ENCODE measurements at places on chromosomes 1 and 21. TPM values are rescaled to one million over a fixed set of nuclear protein-coding genes. Genes with fewer than 3 reads are reported as not detected.
A peak's percentile ranks its signal among the peaks of the same experiment; 100 is the strongest.

DNA sequence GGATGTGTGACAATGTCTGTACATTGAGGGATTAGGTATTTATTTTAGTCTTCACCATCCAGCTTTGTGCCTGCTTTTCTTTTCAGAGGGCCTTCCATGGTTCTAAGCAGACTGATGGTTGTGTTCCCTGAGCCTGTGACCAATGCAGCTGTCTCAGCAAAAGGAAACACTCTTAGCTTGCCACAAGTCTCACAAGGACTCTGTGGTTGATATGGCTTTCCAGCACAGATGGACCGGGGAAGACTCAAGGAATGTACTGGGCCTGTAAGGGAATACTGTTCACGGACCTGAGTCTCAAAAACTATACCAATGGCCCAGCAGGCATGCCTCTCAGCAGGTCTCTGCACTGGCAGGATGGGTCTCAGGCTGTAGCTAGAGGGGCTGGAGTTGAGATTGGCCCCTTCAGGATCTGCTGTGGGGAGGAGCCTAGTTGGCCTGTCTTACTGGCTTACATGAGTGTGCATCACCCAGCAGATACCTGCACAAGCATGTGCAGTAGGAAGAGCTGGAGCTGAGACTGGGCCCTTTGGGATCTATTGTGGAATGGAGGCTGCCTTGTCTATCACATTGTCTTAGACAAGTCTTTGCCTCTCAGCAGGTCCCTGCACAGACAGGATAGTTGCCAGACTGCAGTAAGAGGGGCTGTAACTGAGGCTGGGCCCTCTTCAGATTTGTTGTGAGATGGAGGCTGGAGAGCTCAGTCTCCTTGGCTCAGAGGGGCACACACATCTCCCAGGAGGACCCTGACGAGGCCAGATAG lies 52.0 kb upstream of the PDC start:
- no peak for DNase-seq

PTPRU gene
- polyA plus RNA-seq: 7.8 TPM

TIE1 gene
- 0.76 TPM for polyA plus RNA-seq

GRCh38 chr21:27677546-27677945 lies 710.7 kb upstream of the ADAMTS5 start:
- DNase-seq: no peak

DNA sequence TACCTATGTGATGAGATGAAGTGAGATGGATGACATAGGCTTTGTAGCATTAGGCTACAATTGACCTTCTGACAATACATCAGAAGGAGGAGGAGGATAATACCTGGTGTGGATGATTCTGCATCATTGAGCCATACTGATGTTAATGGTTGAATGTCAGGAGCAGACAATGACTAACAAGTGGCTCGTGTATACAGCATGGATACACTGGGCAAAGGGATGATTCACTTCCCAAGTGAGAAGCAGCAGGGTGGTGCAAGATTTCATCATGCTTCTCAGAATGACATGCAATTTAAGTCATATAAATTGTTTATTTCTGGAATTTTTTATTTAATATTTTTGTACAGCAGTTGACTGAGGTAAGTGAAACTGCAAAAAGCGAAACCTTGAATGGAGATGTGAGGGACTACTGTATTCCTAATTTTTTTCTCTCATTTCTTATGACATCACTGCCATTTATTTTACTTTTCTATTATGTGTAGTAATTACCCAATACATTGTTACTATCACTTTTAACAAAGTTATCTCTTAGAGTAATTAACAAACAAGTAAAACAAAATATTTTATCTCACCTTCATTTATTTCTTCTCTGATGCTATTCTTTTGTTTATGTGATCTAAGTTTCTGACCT lies 34.4 kb upstream of the COP1 start:
- DNase-seq: peak; percentile 74

DNA sequence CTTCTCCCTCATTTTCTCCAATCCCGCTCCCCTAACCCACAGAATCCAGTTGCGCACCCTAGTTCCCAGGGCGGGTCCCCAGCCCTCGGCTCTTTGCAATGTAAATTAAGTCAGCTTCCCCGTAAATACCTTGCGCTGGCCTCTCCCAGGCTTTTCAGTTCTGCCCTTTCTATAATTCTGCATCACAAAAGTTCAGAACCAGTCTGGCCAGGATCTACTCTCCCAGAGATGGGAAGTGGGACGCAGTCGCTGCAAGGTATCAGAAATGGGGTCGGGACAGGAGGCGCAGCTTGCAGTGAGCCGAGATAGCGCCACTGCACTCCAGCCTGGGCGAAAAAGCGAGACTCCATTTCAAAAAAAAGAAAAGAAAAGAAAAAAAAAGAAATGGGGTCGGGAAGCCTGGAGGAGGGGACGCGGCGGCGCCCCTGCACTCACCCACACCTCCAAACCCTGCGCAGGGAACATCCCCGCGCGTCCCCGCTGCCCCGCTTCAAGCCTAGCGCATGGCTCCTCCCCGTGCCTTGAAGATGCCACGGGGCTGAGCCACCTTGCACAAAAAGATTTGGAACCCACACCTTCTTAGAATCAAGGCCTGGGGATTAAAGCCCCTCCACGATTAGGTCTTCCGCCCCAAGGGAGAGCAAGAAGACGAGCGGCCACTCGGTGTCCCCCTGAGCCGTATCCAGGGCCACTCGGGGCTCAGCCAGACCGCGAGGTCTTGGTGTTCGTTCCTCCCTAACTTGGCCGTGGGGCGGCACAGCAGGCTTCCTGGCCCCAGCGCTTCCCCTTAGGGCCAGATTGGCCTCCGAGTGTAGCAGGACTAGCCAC lies 27.2 kb upstream of the ITLN2 start:
- DNase-seq: no peak

- no peak for DNase-seq
Observed at GRCh38 chr1:162973381-162973795, 95.8 kb upstream of the RGS4 start.

DNA sequence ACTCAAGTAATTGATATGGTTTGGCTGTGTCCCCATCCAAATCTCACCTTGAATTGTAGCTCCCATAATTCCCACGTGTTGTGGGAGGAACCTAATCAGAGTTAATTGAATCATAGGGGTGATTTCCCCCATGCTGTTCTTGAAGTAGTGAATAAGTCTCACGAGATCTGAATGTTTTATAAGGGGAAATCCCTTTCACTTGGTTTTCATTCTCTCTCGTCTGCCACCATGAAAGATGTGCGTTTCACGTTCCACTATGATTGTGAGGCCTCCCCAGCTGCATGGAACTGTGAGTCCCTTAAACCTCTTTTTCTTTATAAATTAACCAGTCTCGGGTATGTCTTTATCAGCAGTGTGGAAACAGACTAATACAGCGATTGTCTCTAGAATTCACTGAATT lies 135.4 kb downstream of the BACH1 start:
- no peak for DNase-seq

DNA sequence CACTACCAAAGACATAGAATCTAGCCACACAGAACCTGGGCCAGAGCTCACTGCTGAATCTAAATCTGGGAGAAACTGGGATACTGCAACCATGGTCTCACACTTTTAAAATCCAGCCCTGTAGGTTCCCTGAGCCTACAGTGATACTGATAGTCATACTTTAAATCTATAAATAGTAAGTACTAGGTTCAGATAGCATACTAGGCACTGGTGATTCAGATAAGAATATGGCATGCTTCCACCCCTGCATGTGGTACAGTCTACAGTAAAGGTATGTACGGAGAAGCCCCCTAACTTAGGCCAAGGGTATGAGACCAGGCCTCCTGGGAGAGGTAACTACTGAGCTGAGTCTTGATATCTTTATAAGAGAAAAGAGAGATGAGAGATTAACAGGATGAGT lies 193.3 kb upstream of the HMGB4 start:
- no peak for DNase-seq

FCGR3B gene
- polyA plus RNA-seq: not detected

- DNase-seq: no peak
Observed at GRCh38 chr1:12748778-12749355, 2.9 kb downstream of the CFAP107 start.
